ENCODE measurements at places on chromosomes 3 and 15.

DNA sequence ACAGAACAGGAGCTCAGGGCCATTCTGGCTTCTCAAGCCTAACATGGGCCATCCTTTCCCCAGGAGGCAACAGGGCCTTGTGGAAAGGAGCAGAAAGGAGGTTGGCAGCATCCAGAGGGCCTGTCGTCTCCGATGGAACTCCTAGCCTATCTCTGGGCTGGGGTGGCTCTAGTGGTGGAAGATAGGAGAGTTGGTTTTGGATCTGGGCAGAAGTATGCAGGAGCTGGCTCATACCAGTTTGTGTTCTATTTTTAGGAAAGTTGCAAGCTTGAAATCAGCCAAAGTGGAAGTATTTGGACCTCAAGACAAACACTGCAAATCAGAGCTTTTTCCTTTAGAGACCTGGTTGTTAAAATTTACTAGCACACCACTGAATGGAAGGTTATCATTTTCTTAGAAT lies 35.4 kb upstream of the XCR1 start:
- no peak for DNase-seq

DNA sequence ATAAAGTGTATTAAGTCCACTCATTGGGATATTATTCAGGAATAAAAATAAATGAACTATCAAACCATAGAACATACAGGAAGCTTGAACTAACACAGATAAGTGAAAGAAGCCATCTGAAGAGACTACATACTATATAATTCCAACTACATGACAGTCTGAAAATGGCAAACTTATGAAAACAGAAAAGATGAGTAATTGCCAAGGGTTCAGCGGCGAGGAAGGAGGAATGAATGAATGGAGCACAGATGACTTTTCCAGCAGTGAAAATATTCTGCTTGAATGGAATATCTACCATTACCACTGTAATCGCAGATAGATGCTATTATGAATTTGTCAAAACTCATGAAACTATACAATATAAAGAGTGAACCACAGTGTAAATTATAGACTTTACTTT lies 79.7 kb downstream of the PEAK1 start:
- DNase-seq: no peak

- no peak for DNase-seq
Measured at GRCh38 chr3:141341536-141341935, 26.8 kb upstream of the ZBTB38 start.

DNA sequence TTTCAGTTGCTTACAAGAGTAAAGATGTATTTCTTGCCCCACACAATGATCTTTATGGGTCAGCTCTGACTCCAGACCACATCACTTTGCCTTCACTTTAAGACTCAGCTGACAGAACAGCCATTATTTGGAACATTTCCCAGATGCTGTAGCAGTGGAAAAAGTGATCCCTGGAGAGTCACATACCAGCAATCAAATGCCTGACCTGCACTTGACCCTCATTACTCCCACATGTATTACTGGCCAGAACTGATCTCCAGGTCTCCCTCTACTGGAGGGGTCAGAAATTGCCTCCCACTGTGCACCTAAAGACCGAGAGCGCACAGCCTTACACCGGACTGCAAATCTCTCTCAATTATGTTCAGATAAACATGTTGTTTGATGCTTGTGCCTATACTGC lies 88.6 kb upstream of the ZNF385D start:
- DNase-seq: no peak

- DNase-seq: no peak
Measured at GRCh38 chr3:183182732-183183610, 20.4 kb upstream of the LAMP3 start.

GRCh38 chr3:196988241-196989029 lies 19.8 kb upstream of the PIGZ start:
- DNase-seq: peak; percentile 83

GRCh38 chr15:78907577-78907976 lies 34.9 kb downstream of the MORF4L1 start:
- DNase-seq: no peak

DNA sequence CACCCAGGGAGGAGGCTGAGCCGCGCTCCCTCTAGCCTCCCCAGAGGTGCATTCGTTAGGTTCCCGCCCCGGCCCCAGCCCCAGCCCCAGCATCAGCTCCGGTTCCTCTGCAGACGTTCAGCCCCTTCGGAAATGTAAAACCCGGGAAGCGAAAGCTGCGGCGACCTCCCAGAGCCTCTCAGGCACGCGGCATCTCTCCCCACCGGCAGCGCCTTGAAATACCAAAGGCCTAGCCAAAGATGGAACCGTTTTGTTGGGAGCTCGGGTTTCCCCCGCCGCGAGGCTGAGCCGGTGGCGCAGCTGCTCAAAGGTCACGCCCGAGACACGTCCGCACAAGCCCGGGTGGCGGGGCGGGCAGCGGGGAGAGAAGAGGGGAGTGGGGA lies 77.8 kb upstream of the HES1 start:
- DNase-seq: peak; percentile 73

DNA sequence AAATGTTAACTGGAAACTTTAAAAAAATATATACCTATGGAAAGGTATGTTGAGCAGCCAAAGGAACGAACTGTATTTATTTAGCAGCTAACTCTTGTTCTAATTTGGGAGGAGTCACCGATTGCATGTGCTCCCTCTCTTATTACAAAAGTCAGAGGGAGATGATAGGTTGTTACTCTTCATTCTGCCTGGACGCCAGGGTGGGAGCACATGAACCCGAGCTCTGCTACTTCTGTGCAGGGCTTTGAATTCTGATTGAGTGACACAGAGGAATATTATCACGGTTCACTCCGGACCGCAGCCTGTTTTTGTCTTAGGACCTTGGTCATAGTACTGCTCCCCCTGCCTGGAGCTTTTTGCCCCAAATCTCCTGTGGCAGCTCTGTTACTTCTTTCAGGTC lies 36.9 kb upstream of the LRIG1 start:
- DNase-seq: no peak

DNA sequence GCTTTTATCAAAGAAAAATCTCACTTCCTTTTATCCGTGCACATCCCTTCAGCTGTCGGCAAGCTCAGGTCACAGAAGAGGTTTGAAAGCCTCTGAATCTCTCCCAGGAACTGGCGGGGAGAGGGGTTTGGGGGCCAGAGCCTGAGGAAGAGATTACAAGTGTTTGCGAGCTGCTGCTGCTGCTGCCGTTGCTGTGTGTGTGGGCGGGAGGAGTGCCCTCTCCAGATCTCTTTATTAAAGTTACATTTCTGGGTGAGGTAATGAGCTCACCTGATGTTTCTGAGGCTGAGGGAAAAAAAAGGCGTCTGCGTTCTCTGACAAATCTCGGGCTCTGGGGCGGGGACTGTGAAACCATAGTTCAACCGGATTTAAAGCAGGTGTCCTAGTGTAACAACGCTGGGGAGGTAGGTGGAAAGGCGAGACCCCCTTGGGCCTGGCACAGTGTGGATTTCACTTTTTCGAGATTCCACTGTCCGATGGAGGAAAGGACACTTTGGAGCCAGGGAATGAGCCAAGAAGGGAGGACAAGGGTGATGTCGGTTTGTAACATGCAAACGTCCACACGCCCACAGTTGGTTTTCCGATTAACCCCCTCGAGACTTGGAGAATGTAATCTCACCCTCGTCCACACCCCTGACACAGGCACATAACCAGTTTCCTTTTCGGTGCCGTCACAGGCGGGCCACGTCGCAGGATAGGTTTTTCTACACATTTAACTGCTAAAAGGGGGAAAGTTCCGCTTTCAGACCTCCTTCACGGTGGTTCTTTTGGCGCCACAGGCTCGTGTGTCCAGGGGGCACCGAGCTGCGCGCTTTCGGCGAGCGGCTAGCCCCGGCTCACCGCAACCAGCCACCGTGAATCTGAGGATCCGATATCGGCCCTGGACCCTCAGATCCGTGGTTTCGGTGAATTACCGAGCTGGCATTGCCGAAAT lies 2.1 kb downstream of the ALCAM start:
- DNase-seq: peak; percentile 73

Measured in Peyer's patch (tissue), 4 donors.